ENCODE measurements at places on chromosomes 5 and 9. TPM values are rescaled to one million over a fixed set of nuclear protein-coding genes. Genes with fewer than 3 reads are reported as not detected.

INSL6 gene
- total RNA-seq = not detected

CCDC171 gene
- 0.66 TPM for total RNA-seq

PCDHB13 gene
- total RNA-seq = 0.39 TPM

ECM2 gene
- total RNA-seq = 1.0 TPM

VPS13A gene
- 4.4 TPM for total RNA-seq

GEMIN5 gene
- 12.8 TPM for total RNA-seq
